ENCODE measurements at places on chromosomes 16 and 17.

- DNase-seq, result no peak
Measured at GRCh38 chr16:3578610-3579551, 1.7 kb upstream of the NLRC3 start.

GRCh38 chr16:85461022-85461813, 151.9 kb upstream of the GSE1 start:
- no peak for DNase-seq

DNA sequence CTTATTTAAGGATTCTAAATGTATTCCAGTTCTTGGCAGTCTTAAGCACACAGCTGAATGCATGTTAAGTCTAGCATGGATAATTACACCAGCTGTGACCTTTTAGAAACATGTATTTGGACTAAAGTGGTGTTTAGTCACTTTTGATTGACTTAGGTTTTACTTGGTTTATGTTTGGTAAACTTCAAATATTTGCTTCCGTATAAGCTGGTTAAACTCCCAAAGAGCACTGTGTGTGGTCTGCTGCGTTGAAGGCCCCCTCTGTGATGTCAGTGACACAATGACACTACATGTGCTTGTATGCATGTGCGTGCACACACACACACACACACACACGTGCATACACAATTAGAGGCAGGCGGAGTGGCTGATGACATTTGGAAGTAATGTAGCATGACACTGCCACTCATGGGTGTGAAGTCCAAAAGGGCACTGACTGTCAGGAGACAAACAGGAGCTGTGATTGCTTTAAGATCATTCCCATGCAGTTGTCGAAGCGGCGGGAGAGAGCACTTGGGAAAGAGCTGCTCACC, 156.1 kb upstream of the CDH13 start:
- DNase-seq, result no peak

GRCh38 chr16:12796498-12796897, 7.2 kb downstream of the CPPED1 start:
- DNase-seq, result peak; percentile 56

GRCh38 chr16:78257376-78257728, 157.9 kb downstream of the WWOX start:
- DNase-seq, result no peak

GRCh38 chr16:12504312-12504711, 299.4 kb downstream of the CPPED1 start:
- DNase-seq, result no peak

DNA sequence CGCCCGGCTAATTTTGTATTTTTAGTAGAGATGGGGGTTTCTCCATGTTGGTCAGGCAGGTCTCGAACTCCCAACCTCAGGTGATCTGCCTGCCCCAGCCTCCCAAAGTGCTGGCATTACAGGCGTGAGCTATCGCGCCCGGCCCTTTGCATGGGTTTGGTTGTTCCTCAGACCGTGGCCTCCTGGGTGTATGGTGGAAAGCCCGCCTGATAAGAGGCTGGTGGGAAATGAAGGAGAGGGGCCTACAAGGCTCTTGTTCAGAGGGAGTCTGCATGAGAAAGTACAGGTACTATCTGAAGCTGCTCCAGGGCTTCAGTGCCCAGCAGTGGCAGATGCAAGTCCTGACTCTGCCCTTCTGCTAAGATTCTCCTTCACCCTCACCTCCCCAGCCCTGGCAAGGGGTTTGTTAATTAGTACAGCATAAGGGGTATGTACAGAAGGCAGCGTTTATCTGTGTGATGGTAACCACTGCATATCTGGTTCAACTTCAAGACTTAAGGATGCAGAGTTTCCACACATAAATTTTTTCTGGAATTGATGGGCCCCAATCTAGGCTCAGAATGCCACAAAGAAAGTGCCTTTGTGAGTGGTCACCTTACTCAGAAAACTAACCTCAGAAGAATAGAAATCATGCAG, 24.2 kb downstream of the GRB7 start:
- DNase-seq, result no peak

GRCh38 chr17:81967533-81968395, 6.8 kb upstream of the NOTUM start:
- no peak for DNase-seq
